ENCODE measurements at places on chromosomes 2 and 18. TPM values are rescaled to one million over a fixed set of nuclear protein-coding genes. Genes with fewer than 3 reads are reported as not detected.
A peak's percentile ranks its signal among the peaks of the same experiment; 100 is the strongest.

The MAB21L4 gene
- 35.7 TPM for total RNA-seq

- no peak for DNase-seq
Measured at GRCh38 chr2:242011516-242011915, 142.0 kb downstream of the RTP5 start.

GRCh38 chr2:216548901-216549331, 50.3 kb downstream of the RPL37A start:
- no peak for DNase-seq

DNA sequence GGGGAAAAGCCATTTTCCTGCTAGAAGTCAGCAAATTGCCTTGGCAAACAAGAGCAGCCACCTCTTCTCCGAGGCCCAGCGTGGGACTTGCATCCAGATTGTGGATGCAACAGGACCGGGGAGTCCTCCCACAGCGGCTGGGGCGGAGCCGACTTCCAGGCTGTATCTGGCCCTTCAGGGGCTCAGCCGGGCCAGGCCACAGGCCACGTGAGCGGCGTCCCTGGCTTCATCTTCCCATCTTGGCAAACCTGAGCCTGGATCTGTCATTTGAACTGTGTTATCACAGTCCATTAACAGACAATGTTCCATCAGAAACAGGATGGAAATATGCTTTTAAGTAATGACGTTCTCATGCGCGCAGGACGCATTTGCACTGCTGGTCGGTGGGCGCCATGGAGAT, 483.5 kb upstream of the SALL3 start:
- peak; percentile 88 for DNase-seq

DNA sequence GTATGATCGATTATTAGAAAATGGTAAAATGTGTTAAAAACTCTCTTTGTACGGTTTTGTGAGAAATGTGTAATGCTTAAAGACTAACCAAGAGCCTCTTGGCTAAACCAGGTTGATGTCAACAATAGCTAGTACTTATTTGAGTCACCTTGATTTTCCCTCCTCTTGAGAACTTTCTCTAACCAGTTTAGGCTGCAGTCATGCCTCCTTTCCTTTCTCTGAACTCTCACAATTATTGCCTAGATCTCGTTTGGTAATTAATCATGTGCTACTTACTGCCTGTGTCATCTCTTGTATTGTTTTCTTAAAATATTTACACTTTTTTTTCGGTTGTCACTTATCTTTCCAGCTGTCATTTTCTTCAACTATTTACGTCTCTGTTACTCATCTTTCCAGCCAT, 1.1 kb upstream of the EPC2 start:
- DNase-seq = no peak

DNA sequence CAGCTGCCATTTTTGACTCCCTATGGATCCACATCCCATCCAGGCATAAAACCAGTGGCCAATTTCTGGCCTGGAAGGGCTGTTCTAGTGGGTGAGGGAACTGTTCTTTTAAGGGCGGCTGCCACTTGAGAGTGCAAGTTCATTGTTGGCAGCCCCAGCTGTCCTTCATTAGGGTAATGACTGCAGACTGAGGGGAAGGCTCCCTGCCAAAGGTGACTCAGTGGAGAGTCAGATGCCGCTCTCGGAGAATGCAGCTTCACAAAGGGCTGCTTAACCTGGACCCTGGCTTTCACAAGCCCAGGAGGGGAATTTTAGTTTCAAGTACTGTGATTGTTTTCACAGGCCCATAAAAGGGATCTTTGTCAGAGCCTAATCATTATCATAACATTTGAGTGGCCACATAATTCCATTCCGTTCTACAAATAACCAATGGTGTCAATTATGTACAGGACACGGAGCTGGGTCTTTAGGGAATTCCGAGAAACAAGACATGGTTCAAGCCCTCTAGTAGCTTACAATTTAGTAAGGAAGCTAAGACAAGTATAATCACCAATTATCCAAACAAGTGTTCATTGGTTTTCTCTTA, 235.7 kb downstream of the CDCA7 start:
- no peak for DNase-seq

DNA sequence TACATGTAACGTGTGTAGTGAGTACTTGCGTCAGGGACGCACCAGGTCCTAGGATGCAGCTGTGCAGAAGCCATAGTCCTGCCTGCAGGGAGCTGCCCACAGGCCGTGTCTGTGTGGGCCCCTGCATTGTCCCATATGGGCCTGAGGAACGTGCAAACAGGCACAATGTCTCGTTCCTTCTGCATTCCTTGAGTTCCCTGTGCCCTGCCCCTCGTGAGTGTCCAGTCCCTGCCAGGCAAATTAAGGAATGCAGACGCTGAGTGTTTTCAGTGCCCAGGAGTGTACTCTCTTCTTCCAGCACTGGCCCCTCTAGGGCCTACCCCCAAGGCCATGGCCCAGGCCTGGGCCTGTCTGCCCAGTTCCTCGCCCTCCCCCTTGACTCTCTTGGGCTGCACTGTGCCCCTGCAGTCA, 61.8 kb downstream of the FAM168B start:
- DNase-seq = no peak

The ASB1 gene
- total RNA-seq = 27.0 TPM
